ENCODE measurements at places on chromosomes 12 and 14.

- DNase-seq = no peak
Measured at GRCh38 chr12:120886199-120887018, 17.7 kb downstream of the SPPL3 start.

DNA sequence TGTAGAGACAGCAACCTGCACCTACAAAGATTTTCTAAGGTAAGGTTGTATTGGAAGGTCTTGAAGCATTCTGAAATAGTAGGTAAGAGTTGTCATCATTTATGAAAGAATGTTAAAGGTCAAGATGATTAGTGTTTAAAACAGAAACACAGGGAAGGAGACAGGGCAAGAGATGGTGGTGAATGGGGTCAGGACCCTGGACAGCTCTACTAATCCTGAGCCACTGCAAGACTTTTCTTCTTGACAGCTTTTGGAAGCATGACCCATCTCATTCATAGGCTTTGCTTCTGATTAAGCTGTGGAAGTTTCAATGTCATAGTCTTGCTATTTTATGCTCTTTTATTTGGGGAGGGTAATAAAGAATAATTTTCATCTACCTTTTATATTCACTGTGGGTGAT lies 75.5 kb upstream of the CAND1 start:
- no peak for DNase-seq

DNA sequence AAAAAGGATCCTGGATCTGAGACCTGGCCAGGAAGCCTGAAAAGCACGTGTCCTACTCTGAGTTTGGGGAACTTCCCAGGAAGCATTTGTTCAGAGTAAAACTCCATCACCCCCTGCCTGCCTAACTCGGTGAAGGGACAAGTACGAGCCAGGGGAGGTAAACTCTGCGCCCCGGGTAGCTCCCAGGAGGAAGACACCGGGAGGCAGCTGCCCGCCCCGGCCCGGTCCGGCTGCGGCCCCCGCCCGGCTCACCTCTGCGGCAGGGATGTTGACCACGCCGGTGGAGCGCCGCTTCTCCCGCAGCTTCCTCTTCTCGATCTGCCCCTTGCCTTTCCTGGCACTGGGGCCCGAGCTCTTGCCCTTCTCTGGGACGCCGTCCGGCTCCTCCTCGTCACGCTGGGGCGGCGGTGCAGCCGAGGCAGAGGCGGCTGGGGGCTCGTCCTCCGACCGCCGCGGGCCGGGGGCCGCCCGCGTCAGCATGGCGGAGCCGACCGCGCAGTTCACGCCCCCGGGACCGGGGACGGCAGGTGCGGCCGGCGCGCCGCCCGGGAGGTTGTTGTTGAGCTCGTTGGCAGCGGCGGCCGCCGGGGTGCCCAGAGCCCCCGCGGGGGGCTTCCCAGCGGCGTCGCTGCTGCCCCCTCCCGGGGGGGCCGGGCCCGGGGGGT lies 1.2 kb downstream of the PAWR start:
- no peak for DNase-seq

DNA sequence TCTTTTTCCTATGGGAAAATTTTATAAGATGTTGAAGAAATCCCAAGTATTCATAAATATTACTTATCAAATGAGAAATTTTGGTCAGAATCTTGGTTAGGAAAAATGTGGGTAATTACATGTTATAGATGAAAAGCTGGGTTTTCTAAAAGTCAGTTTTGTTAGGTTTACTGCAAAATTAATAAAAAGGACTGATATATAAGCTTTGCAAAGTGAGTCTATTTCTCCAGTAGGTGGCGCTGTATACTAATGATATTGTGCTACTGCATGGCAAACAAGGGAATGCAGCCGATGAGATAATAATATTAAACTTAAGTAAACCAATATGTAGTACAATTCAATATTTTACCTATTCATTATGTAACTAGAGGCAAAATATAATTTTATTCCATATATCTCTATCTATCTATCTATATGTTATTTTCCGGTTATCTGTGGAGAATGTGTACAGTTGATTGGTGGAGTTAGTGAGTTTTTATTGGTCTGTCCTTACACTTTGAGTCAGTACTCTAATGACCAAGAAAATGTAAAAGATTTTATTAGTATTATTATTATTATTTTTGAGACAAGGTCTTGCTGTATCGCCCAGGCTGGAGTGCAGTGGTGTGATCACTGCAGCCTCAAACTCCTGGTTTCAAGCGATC lies 32.9 kb downstream of the MIPOL1 start:
- no peak for DNase-seq

GRCh38 chr14:66137081-66137480 lies 349.1 kb upstream of the CCDC196 start:
- DNase-seq = no peak

DNA sequence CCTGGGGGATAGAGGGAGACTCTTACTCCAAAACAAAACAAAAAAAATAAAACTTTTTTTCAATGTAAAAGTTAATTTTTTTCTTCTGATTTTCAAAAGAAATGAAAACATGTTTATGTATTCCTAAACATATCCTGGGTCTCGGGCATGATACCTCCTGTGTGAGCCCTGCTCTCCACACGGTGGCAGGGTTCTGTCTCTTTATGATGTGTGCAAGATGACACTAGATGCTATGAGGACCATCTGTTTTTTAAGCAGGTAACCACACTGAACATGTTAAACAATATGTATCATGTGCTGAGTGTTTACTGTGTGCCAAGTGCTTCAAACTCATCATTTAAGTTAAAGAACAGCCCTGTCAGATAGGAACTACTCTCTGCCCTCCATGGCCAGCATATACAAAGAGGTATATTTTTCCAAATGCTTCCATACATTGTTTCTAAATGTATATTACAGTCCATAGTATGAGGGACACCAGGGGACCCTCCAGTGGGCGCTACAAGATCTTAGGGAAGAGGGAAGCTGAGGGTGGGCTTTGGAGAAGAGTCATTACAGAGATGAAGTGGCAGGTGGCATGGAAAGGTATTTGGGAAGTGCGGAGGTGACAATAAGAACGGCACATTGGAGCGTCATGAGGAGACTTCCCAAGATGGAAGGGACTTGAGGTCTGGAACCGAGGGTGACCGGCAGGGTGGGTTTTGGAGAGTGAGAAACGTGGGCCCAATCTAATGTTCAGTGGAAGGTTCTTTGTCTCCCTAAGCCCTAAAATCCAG lies 28.5 kb downstream of the FOS start:
- no peak for DNase-seq
